ENCODE measurements at places on chromosomes 2 and 18.

GRCh38 chr18:60347526-60348045 lies 25.0 kb downstream of the MC4R start:
- no peak for DNase-seq

DNA sequence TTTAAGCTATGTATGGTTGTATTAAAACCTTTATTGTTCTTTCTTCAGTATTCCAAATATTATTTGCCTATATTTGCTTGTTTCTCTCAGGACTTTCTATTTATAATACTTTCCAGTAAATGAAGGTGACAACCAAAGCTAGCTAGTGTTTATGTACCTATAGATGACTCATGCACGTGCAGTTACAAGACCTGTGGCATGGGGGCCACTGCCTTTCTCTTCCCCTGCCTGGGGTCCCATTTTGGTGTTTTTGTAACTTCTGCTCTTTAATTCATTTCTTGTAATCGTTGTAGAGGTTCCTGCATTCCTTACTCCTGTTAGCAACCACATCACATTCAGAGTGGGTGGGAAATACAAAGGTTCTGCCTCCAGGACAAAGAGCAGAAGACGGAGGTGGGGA lies 364.6 kb downstream of the PTPRM start:
- no peak for DNase-seq

GRCh38 chr2:119739580-119740255 lies 20.0 kb upstream of the PTPN4 start:
- DNase-seq = no peak

DNA sequence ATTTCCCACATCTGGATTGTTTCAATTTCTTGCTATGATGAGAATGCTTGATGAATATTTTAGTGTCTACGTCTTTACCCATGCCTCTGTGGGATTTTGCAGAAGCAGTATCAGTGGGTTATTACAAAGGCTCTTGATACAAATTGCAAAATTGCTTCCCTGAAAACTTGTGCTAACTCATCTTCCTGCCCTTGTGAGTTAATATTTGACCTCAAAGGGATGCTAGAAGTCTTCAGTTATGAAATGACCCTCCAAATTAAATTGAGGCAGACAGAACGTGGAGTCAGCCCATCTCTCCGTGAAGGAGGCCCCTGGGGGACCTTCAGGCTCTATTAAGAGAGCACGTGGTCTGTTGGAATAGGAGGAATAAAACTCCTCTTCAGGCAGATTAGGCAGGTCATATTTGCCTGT lies 239.2 kb upstream of the HS6ST1 start:
- no peak for DNase-seq

DNA sequence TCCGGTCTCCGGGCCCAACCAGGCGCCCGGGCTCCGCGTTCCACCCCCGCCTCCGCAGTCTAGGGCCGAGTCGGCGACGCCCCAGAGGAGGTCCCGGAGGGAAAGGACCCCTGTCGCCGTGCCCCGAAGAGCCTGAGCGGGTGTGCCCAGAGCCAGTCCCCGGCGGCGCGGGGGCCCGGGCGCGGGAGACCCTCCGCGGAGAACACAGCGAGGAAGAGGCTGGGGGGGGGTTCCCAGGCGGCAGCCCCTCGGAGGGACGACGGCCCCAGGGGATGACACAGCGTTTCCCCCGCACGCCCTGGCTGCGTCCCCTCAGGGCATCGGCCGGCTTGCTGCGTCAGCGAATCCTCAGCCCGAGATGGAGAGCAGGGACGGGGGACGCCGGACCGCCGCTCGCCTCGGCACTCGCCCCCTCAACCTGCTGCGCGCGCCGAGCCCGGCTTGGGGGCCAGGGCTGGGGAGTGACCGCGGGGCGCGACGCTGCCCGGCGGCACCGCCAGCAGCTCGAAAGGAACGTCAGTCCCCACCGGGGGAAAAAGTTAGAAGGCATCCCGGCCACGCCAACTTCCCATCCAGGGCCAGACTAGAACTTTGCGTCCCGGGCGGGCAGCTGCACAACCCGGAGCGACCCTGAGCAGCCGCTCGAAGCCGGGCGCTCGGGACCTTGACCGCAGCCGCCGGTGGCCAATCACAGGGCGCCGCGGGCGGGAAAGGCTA lies 711 bp downstream of the SFXN5 start:
- peak; percentile 40 for DNase-seq

- DNase-seq = no peak
Measured at GRCh38 chr2:45814951-45815621, 163.6 kb downstream of the PRKCE start.

- DNase-seq = no peak
Measured at GRCh38 chr2:176139661-176140512, 10.4 kb downstream of the HOXD8 start.

GRCh38 chr2:106845716-106846115 lies 40.3 kb downstream of the ST6GAL2 start:
- DNase-seq = no peak

All from RWPE1 (cell line).